T-helper 17 cell (primary cell): ENCODE measurements at places on chromosomes 3 and 15.

GRCh38 chr15:48928877-48929538, 34.7 kb downstream of the SHC4 start:
- H3K36me3 ChIP-seq, result peaks cover 5% of the 10 kb centered on the region
- H3K27ac ChIP-seq, result no peak overlapping the region
- no peaks in the 10 kb centered on the region for H3K4me1 ChIP-seq
- no peak for DNase-seq

- DNase-seq, result no peak
- peak overlapping the region; percentile 24 for H3K27ac ChIP-seq
- H3K27me3 ChIP-seq, result no peaks in the 10 kb centered on the region
- no peaks in the 10 kb centered on the region for H3K4me1 ChIP-seq
- H3K4me3 ChIP-seq, result no peak overlapping the region
- H3K36me3 ChIP-seq, result peaks cover 6% of the 10 kb centered on the region
Observed at GRCh38 chr3:100354850-100355249, 20.3 kb downstream of the NIT2 start.

DNA sequence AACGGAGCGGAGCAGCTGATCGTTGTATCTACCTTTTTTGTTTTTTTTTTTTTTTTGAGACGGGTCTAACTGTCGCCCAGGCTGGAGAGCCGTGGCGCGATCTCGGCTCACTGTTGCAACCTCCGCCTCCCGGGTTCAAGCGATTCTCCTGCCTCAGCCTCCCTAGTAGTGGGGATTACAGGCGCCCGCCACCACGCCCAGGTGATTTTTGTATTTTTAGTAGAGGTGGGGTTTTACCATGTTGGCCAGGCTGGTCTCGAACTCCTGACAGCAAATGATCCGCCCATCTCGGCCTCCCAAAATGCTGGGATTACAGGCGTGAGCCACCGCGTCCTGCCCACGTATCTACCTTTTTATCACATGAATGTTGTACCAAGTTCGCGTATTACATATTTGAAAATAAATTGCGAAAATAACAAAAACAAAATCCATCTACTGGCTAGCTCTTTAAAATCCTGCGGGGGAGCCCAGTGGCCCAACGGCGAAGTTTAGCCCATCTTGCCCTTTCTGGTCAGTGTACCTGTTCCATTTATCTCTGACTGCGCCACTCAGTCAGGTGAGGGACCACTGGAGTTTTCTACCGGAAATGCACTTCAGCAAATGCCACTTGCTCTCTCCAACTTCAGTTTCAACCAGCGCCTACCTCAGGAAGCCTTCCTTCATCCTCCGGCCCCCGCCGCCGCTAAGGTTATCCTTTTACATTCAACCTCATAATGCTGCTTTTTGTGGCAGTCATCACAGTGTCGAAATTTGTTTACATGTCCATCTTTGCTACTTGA, 1.2 kb upstream of the EIF3J start:
- H3K27ac ChIP-seq, result peak overlapping the region; percentile 93
- peak overlapping the region; percentile 95 for H3K4me3 ChIP-seq
- H3K36me3 ChIP-seq, result peaks cover 3% of the 10 kb centered on the region
- H3K27me3 ChIP-seq, result no peaks in the 10 kb centered on the region
- H3K4me1 ChIP-seq, result peaks cover 25% of the 10 kb centered on the region

DNA sequence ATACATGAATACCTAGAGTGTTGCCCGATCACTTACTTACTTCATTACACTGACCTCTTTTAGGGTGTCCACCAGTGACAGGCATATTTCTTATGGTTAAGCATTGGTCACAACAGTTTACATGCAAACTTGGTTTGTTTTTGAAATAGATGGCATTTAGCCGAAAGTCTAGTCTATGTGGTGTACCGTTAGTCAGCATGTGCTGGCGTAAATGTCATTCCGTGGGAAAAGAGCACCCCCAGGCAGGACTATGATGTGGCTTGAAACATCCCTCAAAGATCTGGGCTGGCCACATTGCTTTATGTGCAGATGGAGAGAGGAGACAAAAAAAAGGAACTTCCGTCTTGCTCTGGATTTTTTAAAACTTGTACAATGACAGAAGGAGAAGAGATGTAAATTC, 357.0 kb upstream of the ICE2 start:
- peak overlapping the region; percentile 99 for H3K27ac ChIP-seq
- H3K27me3 ChIP-seq, result no peaks in the 10 kb centered on the region
